ENCODE measurements at places on chromosomes 16 and 17.

DNA sequence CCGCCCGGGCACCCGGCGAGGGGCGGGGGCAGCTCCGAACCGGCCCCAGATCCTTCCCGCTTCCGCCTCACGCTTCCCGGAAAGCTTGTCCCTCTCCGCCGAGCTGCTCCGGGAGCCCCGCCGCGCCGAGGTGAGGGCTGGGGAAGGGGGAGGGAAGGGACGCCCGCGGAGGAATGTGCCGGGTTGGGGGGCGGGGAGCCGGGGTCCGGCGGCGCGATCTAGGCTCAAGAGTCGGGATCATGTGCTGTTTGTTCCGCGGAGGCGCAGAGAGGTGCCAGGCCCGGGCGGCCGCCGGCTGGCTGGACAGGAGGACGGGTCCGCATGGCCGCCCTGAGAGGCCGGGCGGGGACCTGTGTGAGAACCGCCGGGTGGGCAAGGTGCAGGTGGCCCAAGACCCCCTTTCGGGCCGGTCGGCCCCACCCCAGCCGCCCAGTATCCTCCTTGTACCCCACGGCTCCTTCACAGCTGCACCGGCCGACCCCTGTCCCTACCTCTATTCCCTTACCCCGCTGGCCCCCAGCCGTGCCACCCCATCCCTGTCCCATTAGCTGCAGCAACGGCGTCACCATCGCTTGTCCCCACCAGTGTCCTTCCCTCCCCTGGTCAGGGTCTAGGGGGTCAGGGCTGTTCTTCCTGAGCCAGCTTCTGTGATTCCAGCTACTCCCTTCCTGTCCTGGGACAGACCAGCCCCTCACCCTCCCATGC is 429 bp downstream of the KIF1C start:
- DNase-seq: no peak

GRCh38 chr16:27303256-27304100 is 10.3 kb upstream of the IL4R start:
- DNase-seq: no peak

DNA sequence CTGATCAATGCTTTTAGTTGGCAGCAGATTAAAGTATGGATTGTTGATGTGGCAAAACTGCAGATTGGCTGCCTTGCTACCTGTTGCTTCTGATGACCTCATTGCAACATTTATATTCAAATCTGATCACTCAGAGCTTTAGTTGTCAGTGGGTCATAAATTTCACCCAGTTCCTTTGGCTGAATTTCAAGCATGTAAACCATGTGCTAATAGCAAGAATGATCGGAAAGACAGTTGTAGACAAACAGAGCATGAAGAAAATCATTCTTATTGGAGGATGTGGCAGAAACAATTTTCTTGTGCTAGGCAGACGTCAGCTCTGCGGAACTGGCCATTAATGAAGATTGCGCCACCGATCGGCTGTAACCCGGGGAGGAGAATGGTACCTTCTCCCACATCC is 346.6 kb upstream of the EEF2KMT start:
- no peak for DNase-seq

DNA sequence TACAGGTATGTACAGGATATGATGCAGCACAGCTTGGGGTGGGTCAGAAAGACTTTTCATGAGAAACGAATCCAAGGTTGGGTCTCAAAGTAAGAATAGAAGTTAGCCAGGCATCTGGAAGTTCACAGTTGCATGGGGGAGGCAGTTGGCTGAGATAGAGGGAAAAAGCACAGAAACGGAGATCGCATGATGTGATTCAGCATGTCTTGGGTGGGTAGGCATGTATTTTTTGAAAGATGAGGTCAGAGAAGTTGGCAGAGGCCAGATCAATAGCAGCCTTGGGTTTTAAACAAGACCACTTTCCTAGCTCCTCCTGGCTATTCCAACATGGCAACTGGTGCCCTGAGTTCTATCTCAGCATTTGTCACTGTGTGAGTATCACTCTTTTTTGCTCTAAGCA is 67.2 kb downstream of the PCTP start:
- DNase-seq: no peak

DNA sequence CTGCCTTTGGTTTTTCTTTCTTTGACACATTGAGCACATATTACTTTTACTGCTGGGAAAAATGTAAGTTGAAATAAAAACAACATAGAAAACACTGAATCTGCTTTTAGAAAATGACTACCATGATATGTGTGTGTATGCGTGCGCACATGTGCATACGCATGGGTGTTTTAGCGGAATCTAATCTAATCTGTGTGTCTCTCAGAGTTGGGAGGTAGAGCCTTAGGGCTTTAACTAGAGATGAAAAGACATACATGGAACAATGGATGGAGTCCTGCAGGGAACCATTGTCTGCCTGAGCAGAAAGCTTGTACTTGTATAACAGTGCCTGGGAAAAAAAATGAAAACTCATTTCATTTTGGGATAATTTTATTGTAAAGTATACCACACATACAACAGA is 12.4 kb downstream of the SLFN5 start:
- DNase-seq: no peak

DNA sequence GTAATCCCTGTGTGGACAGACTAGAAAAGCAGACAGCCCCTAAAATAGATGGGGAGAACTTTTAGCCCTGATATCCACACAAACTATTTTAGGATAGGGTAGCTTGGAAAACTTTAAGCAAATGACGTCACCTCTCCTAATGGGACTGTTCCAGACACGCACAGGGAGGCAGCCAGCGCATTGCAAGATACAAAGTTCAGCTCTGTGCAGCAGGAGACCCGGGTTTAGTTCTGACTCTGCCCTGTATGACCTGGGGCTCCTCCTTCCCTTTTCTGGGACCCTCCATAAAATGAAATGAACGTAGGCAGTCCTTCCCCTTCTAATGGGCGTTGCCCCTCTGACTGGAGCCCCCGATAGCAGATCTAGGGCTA is 6.3 kb downstream of the ZNF689 start:
- DNase-seq: no peak

DNA sequence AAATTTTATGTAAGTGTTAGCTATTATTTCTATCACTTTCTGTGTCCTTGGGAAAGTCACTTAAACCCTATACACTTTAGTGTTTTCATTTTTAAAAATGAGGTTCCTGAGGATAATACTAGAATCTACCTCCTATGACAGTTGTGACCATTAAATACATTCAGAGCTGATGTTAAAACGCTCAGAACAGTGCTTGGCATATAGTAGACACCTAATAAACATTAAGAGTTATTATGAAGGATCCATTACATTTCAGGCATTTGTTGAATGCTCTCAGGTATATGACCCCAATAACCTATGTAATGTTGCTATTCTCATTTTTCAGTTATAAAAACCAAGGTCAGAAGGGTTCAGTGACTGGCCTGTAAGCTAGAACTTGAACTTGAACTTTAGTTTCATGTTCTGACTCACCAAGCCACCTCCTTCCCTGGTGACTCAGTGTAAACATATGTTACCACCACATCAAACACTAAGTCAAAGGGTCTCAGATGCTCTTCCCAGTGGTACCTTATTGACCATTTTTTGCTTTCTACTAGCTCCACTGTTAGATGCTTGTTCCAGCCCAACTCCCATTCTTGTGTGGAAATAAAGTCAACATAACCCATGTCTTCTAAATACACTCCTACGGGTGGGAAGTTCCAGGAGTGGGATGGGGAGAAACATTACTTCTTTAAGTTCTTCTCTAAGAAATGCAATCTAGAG is 47.6 kb downstream of the HSD17B2 start:
- DNase-seq: no peak

- no peak for DNase-seq
These were observed 537.8 kb upstream of the CA10 start for GRCh38 chr17:52696362-52696761.

GRCh38 chr17:72967977-72968585 is 124.4 kb downstream of the SLC39A11 start:
- DNase-seq: no peak

DNA sequence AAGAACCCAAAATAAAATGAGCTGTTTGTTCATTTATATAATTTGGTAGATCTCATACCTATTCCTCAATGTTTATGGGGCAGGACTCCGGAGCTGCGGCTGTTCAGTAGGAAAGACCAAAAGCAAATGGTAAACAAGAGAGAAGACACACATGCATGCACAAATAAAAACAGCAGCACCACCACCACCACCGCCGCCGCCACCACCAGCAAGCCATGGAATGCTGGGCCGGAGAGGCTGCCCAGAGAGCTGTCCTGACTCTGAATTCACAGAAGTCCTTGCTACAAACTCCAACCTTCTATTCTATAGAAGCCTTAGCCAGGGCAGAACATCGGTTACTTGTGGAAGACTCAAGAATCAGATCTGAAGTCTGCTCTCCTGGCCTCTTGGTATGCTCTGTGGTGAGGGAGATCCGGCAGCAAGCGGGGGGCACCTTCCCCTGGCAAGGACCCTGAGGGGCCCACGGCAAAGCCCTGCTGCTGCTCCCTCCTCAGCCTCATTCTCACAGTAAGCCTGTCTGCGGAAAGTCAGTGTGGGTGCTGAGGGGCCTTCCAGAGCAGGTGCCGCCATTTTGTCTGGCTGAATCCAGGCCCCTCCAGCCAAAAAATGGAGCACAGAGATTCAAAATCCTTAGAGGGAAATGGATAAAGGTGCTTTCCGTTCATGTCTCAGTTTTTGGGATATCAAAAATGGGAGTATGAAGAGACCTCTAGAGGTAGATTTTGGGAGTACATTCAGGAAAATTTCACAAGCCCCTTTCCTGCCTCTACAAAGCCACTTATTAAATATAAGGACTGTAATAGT is 6.4 kb upstream of the FOXJ1 start:
- no peak for DNase-seq

All from CD4-positive, alpha-beta T cell treated with Interleukin-1 beta for 1 hour (primary cell).